Islet precursor cell (in vitro differentiated cells): ENCODE measurements at places on chromosomes 4 and X.

DNA sequence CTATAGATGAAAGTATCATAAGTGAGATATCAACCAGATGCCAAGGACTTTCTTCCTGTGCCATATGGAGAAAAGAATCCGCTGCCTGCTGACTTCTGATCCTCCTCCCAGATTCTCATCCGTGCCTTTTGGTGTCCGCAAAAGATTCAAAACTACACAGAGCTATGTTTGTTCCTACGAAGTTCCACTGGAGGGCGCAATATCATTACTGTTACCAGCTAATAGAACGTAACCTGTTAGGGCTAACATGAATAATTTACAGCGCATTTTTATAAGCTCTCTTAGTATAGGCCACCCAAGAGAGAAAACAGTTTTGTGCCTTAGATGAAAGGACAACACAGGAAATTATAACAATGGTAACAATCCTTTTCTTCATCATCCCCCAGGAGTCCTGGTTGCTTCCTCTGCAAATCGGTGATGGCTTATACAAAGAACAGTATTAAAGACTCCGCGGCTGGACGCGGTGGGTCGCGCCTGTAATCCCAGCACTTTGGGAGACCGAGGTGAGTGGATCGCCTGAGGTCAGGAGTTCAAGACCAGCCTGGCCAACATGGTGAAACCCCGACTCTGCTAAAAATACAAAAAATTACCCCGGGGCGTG lies 22.8 kb upstream of the CENPVL3 start:
- DNase-seq = no peak

DNA sequence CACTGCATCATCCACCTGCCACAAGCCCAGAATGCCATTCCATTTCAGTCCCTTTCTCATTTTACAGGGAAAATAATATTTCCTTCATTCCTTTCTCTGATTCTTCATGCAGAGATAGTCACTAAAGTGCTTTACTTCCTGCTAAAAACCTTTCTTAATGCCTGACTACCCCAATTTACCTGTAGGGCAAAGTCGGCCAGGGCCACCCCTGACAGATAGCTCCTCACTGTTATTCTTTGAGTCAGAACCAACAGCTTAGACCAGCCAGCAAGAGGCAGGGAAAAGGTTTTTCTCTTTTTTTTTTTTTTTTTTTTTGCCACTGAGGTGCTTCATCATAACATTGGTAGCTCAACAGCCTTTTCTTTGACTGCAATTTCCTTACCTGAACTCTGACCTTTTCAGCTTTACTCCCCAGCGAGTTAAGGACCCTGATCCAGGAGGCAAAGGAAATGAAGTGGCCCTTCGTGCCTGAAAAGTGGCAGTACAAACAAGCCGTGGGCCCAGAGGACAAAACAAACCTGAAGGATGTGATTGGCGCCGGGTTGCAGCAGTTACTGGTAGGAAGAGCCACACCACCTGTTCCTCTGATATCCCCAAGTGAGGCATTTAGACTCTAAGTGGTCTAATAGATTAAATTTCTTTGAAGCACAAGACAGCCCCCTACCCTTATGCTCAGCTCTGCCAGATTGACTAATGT lies 85.0 kb downstream of the ALPK1 start:
- no peak for DNase-seq

DNA sequence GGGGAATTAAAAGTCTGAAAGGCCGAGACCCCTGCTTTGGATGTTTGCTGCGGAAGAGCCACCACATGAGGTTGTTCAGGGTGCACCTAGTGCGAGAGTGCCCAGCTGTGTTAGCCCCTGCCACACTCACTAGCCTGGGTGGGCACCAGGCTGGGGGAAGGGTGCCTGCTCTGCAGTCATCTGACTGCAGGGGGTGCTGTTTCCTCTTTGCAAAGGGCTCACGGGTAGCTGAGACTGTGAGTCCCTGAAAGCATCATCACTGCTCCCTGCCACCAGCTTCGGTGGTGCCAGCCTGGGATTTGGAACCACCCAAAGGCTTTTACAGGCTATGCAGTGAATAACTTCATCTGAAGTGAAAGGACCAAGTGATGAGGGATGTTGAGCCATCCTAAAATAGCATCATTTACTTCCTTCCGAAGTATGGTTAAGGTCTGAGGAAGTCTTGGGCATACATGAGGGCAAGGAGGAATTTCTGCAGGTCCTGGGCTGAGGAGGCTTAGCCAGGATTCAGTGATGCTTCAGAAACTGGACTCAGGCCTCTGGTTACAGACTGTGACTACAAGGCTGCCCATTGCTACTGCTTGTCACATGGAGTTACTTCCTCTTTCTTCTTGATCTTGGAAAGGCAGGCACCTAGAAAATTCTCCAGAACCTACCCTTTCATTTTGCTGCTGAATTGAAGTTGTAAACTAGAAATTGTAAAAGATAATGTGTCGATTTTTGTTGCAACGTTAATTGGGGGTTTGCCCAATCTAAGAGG lies 293.2 kb upstream of the PRPS2 start:
- DNase-seq = peak; percentile 53

- no peak for DNase-seq
Measured at GRCh38 chrX:1327651-1328304, 8.8 kb upstream of the IL3RA start.

DNA sequence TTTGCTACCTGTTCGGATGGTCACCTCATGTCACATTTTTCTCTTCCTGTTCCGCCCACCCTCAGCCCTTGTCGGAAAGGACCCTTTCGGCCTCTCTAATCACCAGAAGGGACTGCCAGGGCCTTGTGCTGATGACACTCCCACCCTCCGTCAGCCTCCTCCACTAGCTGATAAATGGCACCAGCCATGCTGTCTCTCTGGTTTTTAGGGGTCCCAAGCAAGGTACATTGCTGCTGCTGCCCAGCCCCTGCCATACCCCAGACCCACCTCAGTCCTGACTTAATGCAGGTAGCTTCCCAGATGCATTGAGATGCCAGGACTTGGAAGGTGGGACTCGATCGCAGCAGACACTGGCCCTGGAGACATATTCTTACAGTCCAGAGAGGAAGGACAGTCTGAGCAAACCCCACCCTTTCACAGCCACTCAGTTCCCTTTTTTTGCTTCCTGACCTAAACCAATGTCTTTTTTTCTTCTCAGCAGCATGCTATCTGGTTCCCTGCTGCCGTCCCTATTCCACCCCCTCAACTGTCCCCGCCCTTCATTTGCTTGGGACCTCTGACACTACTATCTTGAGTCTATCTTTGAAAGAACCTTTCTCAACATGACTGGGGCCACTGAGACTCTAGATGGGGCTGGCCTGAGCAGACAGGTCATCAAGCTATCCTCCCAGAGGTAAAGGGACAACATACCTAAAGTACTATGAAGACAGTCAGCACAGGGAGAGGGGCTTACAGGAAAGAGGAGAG lies at the start of gene BTK:
Gene BTK (minus strand): TSS at position 397 of the 747 bp plus-strand sequence. CDS start 10,907 bp downstream, outside the sequence.
- DNase-seq = no peak

DNA sequence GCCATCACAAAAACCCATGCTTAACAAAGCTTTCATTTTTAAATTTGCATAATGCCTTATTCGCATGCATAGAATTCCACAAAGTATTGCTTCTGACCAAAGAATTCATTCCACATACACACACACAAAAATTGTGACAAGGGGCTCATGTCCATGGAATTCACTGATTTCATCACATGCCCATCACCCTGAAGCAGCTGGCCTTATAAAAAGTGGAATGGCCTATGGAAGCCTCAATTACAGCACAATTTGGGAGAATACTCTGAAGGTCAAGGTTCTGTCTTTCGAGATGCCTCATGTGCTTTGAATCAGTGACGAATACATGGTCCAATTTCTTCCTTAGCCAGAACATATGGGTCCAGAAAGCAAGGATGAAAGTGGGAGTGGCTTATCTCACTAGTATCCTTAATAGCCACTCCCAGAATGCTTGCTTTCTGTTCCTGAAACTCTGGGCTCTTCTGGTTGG lies 165.7 kb downstream of the KDR start:
- no peak for DNase-seq

DNA sequence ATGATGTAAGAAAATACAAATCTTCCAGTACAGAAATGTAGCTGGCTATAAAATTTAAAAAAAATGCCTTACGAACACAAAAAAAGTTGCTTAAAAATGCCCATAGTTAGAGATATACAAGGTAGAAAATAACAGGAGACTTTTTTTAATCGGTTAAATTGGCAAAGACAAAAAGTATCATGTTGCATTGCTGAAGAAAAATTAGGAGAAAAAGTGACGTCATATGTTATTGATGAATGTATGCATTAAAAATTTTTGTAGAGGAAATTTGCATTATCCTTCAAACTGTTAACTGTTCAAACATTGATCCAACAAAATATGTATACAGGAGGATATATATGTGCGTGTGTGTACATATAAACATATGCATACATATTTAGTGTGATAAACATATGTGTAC lies 1634.4 kb upstream of the PCDH7 start:
- DNase-seq = no peak

GRCh38 chr4:19729886-19730651 lies 521.6 kb upstream of the SLIT2 start:
- no peak for DNase-seq

GRCh38 chrX:106955004-106955772 lies 35.0 kb downstream of the CLDN2 start:
- no peak for DNase-seq

GRCh38 chrX:119007189-119007770 lies 32.9 kb downstream of the LONRF3 start:
- no peak for DNase-seq

DNA sequence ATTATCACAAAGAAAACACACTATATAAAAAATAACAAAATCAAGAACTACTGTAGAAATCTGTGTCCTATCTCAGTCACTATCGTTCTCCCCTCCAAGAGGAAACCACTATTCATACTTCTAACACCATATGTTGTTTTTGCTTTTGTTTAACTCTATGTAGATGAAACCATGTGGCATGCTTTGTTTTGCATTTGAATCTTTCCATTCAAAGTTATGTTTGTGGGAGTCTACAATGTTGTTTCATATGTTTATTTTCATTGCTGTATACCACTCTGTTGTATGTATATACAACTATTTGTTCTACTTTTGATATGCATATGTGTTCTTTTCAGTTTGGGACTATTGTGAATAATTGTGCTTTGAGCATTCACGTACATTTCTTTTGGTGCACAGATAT lies 116.1 kb downstream of the PABPC4L start:
- no peak for DNase-seq

- no peak for DNase-seq
Measured at GRCh38 chr4:69731847-69732246, 28.6 kb downstream of the SULT1B1 start.

GRCh38 chrX:106391284-106391911 lies 220.4 kb upstream of the RADX start:
- no peak for DNase-seq

- no peak for DNase-seq
Measured at GRCh38 chr4:40976343-40976742, 226.6 kb downstream of the NSUN7 start.

DNA sequence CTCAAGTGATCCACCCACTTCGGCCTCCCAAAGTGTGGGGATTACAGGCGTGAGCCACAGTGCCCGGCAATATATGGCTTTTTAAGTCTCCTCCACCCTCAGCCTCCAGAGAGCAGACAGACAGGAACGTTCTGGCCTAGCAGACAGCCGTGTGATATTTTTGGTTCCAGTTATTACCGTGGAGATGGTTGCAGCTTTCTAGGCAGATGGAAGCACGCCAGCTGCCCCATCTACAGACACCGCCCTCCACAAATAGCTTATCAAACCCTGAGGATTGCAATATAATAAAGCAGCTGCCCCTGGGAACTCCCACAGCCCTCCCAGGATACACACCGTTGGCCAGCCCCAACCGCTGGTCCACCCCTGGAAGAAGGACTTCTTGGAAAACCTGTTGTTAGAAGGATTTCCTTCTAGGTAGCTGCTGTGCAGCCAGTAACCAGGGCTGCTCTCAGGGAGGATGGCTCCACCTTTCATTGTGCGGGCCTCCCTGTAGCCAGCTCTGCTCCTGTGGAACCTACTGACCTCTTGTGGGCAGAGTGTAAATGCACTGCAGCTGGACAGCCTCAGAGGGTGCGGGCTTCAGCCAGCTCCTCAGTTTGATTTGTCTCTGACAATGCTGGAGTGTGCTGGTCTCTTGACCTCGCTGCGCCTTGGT lies 44.0 kb downstream of the SLC25A5 start:
- peak; percentile 89 for DNase-seq

GRCh38 chr4:38190717-38191178 lies 230.6 kb downstream of the PTTG2 start:
- DNase-seq = no peak

GRCh38 chr4:101198682-101199339 lies 148.5 kb downstream of the PPP3CA start:
- DNase-seq = no peak

GRCh38 chrX:54695816-54696487 lies 102.1 kb downstream of the ITIH6 start:
- no peak for DNase-seq

GRCh38 chr4:81960961-81961360 lies 412.8 kb downstream of the HNRNPD start:
- no peak for DNase-seq

DNA sequence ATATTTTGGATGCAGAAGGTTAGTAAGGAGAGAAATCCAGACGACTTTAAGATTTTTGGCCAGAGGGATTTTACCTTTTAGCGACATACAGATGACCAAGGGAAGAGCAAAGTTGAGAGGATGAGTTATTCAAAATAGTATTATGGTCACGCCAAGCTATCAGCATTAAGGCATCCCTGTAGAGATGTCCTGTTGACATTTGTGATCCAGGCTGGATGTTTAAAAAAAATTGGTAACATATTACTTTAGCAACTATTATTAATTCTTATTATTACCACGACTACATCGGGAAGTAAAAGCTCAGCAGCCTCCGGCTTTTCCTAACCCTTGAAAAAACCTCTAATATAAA lies 562 bp upstream of the OSTC start:
- no peak for DNase-seq

DNA sequence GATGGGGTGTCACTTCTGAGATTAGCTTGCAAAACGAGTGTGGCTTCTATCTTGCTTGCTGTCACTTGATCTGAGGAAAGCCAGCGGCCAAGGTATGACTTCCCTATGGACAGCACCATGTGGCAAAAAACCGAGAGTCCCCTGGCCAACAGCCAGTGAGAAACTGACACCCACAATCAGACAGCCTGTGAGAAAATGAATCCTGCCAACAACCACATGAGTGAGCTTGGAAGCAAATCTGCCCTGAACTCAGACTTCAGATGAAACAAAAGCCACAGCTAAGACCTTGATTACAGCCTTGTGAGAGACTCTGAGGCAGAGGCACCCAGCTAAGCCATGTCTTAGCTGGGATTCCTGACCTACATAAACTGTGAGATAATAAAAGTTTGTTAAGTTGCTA lies 45.5 kb downstream of the PPP1R2C start:
- peak; percentile 52 for DNase-seq

GRCh38 chr4:8439168-8439567 lies 1.4 kb downstream of the ACOX3 start:
- DNase-seq = no peak

DNA sequence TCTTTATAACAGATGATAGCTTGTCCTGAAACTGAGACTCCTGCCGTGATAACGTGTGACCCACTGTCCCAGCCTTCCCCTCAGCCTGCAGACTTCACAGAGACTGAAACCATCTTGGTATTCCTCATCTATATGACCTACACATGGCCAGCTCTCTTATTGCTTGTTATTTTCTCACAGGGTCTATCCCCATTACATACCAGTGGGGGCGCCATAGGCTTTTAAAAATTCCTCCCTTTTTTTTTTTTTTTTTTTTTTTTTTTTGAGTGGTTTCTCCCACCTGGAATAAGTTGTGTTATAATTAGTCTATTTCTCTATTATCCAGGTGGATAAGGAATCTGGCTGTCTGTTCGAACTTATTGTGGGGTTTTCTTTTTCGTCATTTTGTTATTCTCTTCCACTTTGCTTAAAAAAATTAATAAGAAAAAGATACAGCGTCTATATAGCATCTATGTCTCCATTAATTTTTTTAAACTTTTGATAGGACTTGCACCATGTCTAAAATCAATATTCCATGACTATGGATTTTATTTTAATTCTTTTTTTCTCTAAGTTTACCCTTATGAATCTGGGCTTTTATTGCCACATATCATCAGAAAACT lies 47.2 kb downstream of the GYG2 start:
- no peak for DNase-seq
